ENCODE measurements at places on chromosomes 2 and 18.

DNA sequence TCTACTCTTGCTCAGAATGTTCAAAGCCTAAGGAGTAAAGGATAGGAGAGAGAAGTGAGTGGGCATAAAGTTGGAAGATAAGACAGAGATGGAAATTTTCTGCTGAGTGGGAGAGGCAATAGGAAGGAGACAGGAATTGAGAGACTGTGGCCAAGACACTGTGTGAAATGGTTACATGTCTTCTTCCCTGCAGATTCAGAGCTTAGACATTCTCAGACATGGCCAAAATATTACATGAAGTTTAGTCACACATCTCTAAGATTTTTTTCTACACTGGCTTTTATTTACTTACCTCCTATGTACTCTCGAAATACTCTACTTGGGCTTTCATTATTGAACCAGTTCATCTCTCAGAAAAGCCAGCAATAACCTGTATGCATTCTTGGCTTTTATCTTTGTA, 363.0 kb upstream of the FANCL start:
- no peak for DNase-seq

DNA sequence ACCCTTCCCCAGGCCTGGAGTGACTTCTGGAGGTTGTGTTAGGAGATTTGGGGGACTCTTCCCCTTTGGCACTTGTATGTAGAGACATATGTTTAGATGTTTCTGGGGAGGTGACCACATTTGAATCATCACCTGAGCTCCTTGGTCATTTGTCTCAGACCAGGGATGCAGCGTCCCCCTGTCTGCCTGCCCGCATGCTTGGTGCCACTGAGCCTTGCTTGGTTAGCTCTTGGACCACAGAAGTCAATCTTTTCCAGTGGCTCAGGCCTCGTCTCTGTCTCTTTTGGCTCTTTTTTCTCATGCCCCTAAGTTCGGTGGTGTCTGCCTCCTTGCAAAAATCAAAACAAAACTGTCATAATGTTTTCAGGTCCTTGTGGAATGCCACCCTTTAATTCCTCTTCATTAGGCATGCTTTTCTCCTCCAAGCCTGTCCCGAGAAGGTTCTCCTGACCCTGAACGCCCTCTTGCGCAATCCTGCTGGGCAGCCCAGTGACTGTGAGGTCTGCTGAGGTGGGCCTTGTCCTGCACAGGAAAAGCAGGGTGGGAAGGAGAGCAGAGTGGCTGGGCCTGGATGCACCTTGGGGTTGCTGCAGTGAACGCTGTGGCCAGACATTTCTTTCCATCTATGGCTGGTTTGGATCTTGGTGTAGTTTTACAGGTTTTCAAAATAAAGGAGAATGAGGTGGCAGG, 24.9 kb downstream of the GLI2 start:
- DNase-seq = no peak

DNA sequence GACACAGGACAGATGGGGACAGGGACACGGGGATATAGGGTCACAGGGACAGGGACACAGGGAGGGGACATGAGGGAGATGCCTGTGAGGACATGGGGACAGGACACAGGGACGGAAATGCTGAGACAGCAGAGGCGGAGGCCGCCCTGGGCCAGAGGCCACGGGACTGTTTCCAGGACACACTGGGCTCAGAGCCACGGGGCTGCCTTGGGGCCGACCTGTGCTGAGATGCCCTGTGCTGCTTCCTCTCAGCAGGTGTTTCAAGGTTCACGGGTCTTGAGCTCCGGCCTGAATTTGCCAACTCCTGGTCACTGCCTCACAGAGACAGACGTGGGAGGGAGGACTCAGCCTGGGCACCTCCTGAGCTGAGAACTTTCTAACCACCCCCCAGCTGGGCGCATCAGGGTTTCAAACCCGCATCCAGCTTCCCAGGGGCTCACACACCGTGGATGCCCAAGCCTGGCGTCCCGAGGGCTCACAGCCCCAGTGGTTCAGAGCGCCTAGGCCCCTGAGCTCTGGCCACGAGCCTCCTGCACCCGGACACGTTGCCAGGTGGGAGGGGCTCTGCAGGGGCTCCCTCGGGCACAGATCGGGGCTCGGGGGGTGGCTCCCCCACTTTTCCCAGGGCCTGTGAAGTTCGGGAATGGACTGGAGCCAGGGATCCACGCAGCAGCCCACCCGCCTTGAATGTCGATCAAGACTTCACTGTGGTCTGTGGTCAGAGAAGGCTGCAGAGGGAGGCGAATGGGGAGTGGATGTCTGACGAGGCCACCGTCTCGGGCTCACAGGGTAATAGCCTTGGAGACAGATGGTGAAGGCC, 64.1 kb downstream of the SLC66A2 start:
- no peak for DNase-seq

DNA sequence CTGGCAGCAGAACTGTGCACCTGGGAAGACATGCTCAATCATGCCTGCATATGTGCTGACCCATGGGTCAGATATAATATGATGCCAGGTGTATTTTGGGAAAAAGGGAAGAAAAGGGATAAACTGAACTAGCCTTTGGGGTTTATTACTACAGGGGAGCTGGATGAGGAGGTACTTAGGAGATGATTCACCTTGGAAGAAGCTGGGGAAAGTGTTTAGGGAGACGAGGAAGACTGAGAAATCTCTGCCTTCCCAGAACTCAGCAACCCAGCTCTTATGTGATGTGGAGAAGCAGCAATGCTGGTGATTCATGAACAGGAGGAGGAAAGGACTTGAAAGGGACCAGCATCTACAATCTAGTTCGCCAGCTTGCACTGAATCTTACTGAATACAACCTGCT, 110.2 kb downstream of the BARD1 start:
- DNase-seq = no peak

DNA sequence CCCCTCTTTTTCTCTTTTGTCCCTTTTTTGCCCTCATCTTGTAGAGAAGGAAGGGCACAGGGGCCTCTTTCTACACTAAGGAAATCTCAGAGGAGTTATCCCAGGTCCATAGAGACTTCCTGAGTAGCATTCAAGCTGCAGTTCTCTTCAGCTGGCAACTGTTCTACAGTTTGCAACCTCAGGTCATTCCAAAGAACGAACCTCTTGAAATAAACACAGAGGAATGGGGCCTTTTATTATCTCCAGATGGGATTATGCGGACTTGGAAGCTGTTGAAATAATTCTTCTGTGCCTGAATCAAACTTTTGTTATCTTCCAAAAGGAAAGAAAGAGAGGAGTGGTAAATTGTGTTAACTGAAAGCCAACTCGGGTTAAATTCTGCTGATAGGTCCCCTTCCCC, 31.0 kb upstream of the NFE2L2 start:
- DNase-seq = no peak

DNA sequence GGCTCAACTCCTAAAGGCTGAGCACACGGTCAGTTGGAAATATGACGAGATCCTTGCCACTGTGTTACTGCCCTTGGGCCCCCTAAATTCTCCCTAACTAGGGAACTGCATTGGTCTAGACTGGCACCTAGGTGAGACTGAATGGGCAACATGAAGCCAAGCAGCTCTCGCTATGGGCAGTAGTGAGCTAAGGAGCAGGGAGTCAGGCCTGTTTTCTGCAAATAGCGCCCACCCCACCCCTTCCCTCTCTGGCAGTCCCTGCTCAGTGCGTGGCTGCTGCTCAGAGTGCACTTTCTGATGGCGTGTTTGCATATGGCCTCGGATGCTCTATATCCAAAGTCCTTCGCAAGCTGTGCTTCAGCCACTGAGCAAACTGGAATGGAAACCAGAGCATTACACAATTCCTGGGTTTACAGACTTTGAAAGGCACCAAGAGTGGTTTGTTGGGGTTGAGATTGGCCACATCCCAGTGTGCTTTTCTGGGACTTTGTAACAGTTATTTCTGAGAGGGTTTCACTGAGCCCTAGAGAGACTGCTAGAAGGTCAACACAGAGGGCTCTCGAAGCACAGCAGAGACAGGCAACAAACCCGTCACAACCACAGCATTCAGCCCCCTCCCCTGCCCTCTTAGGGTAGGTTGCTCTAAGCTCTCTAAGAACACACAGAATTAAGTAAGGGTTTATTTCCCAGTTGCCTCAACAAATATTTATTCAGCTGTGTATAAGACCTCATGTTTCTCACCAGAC, 419.9 kb downstream of the STK39 start:
- DNase-seq = no peak

GRCh38 chr2:20221555-20221973, 3.4 kb downstream of the SDC1 start:
- no peak for DNase-seq

GRCh38 chr18:8562070-8562469, 47.2 kb upstream of the RAB12 start:
- DNase-seq = no peak

DNA sequence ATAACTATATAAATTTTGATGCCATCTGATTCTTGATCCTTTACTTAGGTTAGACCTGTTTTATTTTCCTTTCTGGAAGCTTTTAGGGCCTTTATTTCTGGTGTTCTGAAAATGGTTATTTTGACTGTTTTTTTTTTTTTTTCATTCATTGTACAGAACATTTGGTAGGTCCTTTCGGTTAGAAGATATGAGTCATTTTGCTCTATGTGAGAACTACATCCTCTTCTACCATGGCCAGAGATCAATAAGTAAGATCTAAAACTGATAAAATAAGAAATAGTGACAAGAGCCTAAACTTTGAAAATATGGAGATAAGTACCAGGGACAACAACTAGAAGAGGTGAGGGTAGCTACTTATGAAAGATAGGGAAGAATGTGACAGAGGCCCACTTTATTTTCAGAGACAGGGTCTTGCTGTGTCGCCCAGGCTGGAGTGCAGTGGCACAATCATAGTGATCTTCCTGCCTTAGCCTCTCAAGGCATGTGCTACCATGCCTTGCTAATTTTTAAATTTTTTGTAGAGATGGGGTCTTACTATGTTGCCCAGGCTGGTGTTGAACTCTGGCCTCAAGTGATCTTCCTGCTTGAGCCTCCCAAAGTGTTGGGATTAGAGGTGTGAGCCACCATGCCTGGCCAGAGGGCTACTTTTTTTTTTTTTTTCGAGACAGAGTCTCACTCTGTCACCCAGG, 66.5 kb downstream of the EIF2AK3 start:
- DNase-seq = no peak

DNA sequence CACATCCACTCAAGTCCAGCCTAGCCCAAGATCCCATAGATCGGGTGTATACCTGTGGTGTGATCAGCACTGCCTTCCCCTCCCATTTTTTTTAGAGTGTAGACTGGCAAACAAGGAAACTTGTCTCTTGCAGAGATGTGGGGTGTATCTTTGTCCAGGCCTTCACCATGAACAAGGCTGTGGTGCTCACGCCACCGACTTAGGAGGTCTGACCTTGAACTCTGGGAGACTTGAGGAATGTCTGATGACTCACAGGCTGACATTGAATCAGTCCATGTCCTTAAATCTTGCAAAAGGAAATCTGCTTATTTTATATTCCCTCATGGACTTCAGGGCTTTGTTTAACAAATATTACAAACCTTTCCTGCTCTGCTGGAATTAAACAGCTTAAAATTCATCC, 4.5 kb upstream of the CTIF start:
- DNase-seq = no peak

DNA sequence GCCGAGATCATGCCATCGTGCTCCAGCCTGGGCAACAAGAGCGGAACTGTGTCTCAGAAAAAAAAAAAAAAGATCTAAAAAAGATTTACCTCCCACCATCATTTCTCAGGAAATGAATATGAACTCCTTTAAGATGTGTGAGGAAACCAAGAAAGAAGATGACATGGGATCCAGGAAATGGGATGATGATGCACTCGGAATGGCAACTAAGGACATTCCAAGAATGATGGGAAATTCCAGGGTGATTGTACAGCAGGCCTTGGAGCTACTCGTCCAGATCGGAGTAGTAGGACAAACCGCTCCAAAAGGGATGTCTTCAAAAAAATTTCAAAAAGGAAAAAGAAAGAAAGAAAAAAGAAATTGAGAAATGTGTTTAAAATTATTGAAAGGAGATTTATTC, 84.9 kb upstream of the PMAIP1 start:
- no peak for DNase-seq

GRCh38 chr2:16625201-16625729, 40.4 kb downstream of the CYRIA start:
- DNase-seq = no peak

- DNase-seq = no peak
Measured at GRCh38 chr18:24846138-24846537, 385.7 kb downstream of the HRH4 start.

DNA sequence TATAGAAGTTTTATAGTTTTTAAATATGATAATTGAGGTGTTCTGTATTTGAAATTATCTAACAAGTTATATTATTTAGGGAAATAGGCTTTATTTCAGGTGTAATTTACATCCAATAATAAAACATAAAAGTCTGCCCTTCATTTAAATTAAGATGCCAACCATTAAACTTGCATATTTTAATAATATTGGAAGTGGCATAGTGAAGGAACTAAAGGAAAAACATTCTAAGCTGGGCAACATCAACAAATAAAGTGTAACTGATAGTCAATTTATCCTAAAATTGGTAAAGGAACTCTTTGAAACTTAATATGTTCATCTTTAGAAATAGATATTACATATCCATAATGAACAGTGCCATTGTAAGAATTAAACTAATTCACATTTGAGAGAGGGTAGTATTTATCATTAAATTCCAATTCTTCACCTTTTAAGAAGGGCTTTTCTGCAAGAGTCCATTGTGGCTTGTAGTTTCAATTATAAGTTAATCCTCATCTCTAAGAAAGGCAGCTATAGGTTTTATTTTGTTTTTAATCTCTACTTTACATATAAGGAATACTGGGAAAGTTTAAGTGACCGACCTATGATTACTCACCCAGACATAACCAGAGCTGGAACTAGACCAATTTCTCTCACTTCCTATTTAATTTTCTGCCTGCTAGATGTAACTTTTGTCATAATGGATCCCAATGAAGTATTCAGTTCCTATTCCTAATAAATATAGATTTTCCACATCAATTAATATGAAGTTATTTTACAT, 401.6 kb downstream of the XIRP2 start:
- DNase-seq = no peak

GRCh38 chr2:584863-585823, 92.1 kb downstream of the TMEM18 start:
- DNase-seq = no peak

- no peak for DNase-seq
Measured at GRCh38 chr2:191951832-191952231, 104.9 kb upstream of the CAVIN2 start.

DNA sequence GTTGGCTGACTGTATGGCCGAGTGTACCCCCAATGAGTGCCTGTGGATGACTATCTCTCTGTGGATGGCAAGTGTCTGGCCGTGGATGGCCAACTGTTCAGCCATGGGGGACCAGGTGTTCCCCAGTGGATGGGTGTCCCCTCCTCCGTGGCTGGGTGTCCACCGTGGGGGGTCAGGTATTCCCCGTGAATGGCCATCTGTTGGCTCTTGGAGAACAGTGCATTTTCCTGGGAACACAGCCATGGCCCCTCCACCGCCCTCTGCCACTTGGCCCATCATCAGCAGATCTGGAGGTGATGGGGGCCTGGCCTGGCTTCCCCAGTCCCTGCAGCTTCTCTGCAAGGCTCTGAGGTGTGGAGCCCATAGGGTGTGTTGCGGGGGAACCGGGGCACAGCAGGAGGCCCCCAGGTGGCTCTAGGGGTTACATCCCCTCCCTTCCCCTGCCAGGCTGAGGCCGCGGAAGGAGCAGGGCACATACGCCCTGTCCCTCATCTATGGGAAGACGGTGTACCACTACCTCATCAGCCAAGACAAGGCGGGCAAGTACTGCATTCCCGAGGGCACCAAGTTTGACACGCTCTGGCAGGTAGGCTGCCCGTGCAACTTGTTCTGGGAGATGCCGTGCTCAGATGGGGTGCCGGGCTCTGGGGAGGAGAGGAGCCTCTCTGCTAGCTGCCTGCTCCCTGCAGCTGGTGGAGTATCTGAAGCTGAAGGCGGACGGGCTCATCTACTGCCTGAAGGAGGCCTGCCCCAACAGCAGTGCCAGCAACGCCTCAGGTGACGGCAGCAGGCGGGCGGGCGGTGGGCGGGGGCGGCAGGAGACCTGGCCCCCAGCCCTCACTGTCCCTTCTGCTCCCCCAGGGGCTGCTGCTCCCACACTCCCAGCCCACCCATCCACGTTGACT, 19.3 kb downstream of the ZAP70 start:
- DNase-seq = no peak
